Activated CD4-positive, alpha-beta T cell treated with anti-CD3 and anti-CD28 coated beads, Interleukin-2, amount 50 U/mL, for 48 hours (primary cell): ENCODE measurements at places on chromosomes 1 and 21.

DNA sequence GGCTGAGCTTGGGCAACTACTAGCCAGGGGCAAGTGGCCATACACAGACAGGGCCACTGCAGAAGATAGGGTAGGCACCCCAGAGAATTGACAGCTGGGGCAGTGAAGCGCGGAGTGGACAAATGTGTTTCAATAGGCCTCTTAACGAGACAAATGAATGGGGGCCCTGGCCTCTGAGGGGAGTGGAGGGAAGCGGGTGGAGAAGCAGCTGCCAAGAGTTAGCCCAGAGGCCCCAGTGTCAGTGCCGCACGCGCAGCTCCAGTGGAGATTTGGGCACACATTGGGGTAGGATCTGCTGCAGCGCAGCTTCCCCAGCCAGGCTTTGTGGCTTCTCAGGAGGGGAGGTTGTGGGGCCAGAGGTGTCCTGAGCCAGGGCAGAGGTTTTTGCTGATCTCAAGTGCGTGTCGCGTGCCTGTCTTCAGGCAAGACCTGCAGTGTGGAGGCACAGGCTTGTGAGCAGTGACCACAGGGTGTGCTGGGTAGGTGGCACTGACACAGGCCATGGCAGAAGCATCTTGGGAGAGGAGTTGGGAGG, 16.9 kb downstream of the PTPRF start:
- no peak for DNase-seq

DNA sequence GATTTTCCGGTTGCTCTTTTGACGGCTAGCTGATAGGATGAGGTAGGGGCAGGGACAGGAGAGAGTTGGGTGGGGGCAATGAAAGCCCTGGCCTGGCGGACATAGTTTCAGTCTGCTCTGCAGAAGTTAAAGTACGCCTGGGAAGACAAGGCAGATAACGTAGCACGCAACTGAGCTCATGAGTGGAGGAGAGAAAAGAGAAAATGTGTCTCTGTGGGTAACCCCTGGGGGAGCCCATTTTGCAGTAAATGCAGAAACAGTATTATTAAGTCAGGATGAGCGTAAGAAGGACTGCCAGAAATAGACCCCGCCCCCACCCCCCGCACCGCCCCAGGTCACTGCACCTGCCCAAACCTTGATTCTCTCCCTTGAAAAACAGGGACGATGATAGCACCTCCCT, 51.7 kb upstream of the TARBP1 start:
- DNase-seq: no peak

GRCh38 chr21:43370888-43371570, 55.9 kb downstream of the SIK1 start:
- no peak for DNase-seq

DNA sequence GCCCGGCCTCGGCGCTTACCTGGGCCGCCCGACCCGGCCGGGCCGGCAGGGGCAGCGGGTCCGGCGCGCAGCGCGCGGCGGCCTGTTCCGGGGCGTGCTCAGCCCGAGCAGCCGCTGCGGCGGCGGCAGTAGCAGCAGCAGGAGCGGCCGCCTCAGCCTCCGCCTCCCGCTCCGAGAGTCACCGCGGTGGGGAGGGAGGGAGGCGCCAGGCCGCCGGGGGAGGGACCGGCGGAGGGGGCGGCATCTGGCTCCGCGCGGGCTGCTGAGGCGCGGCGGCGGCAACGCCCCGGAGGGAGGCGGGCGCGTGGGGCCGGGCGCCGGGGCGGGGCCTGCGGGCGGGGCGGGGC, at the start of gene CTNNBIP1:
CTNNBIP1 (minus strand) TSS at position 194 of the 347 bp plus-strand sequence. CDS start 38,205 bp downstream, outside the sequence.
- DNase-seq: no peak
